ENCODE measurements at places on chromosomes 12 and 14.

GRCh38 chr14:91708795-91709194 is 23.1 kb downstream of the CATSPERB start:
- DNase-seq = no peak

GRCh38 chr12:105502426-105502930 is 172.0 kb downstream of the C12orf75 start:
- DNase-seq = no peak

DNA sequence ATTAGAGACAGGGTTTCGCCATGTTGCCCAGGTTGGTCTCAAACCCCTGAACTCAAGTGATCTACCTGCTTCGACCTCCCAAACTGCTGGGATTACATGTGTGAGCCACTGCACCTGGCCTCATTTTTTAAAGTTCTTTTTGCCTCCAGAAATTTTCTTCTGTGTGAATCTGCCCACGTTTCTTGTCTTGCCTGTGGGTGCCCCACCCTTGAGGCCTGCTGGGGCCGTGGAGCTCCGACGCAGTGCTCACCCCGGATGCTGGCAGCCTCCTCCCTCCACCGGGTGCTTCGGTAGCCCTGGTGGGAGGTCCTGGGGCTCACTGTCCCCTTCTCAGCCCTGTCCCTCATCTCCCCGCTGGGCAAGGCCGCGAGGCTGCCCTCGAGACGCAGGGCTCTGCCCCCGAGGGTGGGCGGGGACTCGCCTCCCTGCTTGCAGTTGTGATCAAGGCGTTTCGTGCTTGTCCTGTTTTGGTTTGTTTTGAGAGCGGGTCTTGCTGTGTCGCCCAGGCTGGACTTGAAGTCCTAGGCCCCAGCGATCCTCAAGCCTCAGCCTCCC is 19.5 kb upstream of the CRIP2 start:
- no peak for DNase-seq

DNA sequence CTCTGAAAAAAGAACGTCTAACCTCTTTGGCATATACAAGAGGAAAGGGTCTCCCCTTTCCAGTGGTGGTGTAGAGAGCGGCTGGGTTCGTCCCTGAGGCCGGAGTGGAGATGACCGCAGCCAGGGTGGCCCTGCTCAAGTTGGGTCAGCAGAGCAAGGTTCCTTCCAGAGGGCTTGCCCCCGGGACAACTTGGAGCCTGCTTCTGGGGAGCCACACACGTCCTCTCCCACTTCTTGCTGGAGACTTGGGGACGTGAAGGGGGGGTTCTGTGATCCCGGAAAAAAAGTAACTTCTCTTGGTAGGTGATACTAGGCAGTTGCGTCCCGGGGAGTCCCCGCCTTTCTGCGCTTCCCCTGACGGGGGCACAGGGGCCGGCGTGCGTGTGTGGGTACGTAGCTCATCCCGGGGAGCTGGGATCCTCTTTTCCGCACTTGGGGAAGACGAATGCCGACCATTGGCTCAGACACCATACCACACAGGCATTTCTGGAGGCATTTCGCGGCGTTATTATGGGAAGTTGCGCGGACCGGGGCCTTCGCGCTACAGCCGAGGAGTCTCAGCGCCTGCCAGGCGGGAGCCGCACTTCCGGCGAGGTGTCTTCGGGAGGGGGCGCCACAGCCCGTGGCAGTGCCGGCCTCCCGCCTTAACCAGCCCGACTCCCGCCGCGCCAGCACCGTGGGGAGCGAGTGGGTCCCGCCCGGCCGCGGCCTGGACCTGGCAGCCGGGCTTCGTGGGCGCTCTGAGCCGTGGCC is 14.8 kb upstream of the PAX9 start:
- DNase-seq = no peak

- no peak for DNase-seq
Observed at GRCh38 chr12:66739940-66740651, 61.2 kb upstream of the GRIP1 start.

Measured in activated T-helper 9 cell treated with anti-CD3 and anti-CD28 coated beads, Interleukin-2, amount 50 U/mL, for 16 hours (primary cell).